ENCODE measurements at places on chromosomes 2 and 18. TPM values are rescaled to one million over a fixed set of nuclear protein-coding genes. Genes with fewer than 3 reads are reported as not detected.

The TMEFF2 gene
- total RNA-seq = not detected

The C2orf80 gene
- total RNA-seq = not detected

DNA sequence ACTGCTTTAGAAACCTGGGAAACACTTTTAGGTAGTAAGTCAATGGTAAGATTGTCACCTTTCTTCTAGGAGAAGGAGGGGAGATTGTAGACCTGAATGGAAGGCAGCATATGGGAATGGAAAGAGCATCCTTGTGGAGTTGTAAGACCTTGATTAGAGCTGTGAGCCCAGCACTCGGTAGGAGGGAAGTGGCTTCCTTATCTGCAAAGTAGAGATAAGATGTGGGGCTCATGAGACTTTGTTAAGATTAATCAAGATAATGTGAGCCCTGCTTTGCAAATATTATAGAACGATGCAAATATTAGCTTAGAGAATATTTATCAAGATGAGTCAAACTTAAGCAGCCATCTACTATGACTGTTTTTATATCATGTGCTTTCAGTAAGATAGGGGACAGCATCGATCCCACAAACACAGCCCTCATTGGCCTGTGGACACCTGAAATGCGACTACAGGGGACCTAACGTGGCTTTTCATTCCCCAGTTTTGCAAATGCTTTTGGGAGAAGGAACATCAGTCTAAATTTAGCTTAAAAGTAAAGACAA lies 243.7 kb downstream of the LTBP1 start:
- no peaks in the 10 kb centered on the region for H3K27me3 ChIP-seq
- H3K27ac ChIP-seq = no peak overlapping the region
- no peaks in the 10 kb centered on the region for H3K36me3 ChIP-seq

- H3K27ac ChIP-seq = no peak overlapping the region
- no peaks in the 10 kb centered on the region for H3K27me3 ChIP-seq
- no peaks in the 10 kb centered on the region for H3K4me1 ChIP-seq
- peak; percentile 13 for DNase-seq
Measured at GRCh38 chr2:48126162-48126561, 219.9 kb upstream of the FBXO11 start.

DNA sequence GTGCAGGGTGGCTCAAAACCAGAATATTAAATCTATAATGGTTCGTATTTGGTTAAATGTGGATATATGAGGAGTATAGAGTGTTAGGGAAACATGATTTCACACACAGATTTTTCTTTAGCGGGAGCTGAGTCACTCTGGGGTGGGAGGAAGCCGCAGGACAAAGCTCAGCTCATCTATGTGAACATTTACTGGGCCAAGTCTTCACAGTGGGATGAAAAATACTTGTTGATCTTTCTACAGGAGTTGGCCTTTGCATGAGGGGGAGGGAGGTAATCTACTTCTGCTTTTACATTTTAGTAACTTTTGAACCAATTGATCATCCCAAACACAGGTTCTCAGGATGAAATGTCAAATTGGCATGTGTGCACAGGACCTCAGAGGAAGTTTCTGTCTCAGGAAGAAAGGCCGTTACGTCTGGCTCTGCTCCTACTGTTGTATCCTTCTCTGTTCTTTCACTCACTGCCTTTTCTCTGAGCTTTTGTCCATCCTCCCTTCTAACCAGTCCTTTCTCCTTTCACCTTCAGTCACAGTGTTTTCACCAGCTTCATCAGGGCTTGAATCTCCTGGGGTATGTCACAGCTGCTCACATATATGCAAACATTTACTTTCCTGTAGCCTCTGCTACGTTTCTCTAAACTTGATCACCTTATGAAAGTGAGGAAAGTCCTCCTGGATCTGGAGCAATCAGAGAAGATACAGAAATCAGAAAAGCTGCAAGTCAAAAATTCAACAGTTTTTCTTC lies 943.3 kb upstream of the FANCL start:
- H3K4me3 ChIP-seq = no peak overlapping the region
- H3K27me3 ChIP-seq = no peaks in the 10 kb centered on the region
- no peak for DNase-seq
- no peaks in the 10 kb centered on the region for H3K36me3 ChIP-seq
- H3K4me1 ChIP-seq = no peaks in the 10 kb centered on the region
